DMS 273 treated with DMSO at 0.1 percent for 48 hours (cell line): ENCODE measurements at places on chromosomes 7 and 10.

DNA sequence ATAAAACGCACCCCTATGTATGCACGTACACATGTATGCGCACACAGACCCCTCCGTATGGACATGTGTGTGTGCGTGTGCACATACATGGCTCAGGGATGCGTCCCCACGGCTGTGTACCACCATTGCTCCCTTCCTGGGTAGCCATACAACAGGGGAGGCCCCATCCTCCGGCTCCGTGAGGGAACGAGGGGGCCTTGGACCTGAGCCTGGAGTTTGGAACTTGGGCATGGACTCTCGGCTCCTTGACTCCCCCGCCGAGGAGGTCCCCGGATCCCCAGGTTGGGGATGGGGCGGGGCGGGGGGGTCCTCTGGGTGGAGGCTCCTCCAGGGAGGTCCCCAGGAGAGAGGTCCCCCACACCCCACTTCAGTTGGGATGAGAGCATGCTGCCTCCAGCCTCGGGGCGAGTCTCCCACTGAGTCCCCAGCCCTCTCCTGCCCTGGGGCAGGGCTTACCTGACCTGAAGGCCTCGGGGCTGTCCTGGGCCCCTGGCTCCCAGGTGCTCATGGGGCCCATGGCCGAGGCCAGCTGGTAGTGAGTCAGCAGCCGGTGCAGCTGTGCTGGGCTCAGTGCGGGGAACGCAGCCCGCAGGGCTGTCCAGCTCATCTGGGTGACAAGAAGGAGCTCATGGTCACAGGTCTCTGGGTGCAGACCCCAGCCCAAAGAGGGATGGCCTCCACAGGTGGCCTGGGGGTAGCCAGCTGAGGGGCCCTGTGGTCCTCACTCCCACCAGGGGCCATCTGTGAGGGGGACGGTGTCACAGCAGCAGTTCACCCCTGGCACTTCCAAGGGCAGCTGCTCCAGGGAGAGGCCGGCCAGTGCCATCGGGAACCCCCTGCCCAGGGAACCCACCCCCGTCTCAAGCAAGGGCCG is 29.9 kb downstream of the AP5Z1 start:
- no peak for DNase-seq

- DNase-seq: no peak
Observed at GRCh38 chr10:7942316-7942715, 112.2 kb upstream of the GATA3 start.

DNA sequence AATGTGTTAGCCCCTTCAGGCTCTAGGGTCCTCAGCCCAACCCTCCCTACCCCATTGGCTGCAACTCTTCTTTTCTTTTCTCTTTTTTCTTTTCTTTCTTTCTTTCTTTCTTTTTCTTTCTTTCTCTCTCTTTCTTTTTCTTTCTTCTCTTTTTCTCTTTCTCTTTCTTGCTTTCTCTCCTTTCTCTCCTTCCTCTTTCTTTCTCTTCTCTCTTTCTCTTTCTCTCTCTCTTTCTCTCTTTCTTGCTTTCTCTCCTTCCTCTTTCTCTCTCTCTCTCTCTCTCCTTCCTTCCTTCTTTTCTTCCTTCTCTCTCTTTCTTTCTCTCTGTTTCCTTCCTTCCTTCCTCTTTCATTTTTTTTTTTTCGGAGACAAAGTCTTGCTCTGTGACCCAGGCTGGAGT is 458.9 kb downstream of the TYW1 start:
- DNase-seq: no peak

- peak; percentile 5 for DNase-seq
Observed at GRCh38 chr7:124718032-124718766, 47.4 kb downstream of the GPR37 start.

DNA sequence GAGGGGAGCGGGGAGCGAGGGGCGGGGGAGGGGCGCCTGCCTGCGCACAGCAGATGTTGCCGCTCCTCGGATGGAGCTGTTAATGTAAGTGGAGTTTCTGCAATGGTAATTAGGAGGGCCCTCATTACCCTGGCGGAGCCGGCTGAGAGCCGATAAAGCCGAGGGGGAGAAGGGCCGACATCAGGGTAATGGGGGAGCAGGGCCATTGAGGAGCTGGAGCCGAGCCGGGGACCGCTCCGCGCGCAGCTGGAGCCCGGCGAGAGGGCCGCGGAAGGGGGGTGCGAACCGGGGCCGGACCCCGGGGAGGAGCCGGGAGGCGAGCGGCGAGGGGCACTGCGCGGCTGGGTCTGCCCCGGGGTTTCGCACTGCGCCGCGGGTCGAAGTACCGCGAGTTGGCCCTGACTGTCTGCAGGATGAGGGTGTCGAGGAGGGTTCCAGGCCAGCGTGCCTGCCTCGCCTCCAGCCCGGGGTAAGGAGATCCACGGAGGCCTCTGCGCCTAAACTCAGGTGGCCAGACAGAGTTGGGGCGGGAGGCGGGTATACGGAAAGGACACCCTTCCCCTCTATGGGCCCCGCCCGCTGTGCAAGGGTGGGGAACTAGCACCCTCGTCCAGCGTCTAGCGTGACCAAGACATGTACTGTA is 55.0 kb upstream of the LBX1 start:
- DNase-seq: no peak

GRCh38 chr7:142454862-142455261 is 197.0 kb upstream of the PRSS58 start:
- DNase-seq: no peak

- no peak for DNase-seq
Observed at GRCh38 chr7:158245724-158246041, 341.9 kb downstream of the PTPRN2 start.

- DNase-seq: no peak
Observed at GRCh38 chr7:122305475-122306319, 1.1 kb upstream of the FEZF1 start.

- no peak for DNase-seq
Observed at GRCh38 chr10:79021948-79022499, 46.7 kb upstream of the ZMIZ1 start.

DNA sequence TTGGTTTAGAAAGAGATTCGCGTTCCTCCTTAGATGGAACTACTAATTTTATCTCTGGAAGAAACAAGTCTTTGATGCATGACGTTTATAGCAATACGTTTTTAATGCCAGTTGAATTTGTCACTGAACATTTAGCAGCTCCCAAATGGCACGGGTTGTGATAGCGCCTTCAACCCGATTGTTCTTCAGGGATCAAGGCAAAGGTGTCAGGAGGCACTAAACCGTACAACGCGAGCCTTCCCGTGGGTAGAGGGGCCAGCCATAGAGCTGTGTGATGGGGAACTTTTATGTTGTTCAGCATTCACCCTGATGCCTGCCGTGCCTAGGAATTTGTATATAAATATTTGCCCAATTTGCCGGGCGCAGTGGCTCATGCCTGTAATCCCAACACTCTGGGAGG is 3.4 kb downstream of the GET4 start:
- DNase-seq: no peak
